ENCODE measurements at places on chromosomes 13 and 19. TPM values are rescaled to one million over a fixed set of nuclear protein-coding genes. Genes with fewer than 3 reads are reported as not detected.

The CRLF1 gene
- total RNA-seq, result 20.0 TPM

The PGLYRP1 gene
- total RNA-seq, result not detected

The ZNF566 gene
- total RNA-seq, result 11.8 TPM

The SPRY2 gene
- total RNA-seq, result 34.6 TPM

The RFPL4A gene
- not detected for total RNA-seq

The GRIK5 gene
- 2.1 TPM for total RNA-seq

The GNG8 gene
- total RNA-seq, result not detected

The ADPRHL1 gene
- 484 TPM for total RNA-seq

The STOML3 gene
- not detected for total RNA-seq

The KIR3DL2 gene
- not detected for total RNA-seq

The KLK3 gene
- not detected for total RNA-seq

The SLC10A2 gene
- not detected for total RNA-seq

GRCh38 chr19:3968556-3969434, 2.1 kb downstream of the DAPK3 start:
- H3K36me3 ChIP-seq, result peaks cover 44% of the 10 kb centered on the region
- peak overlapping the region; percentile 99 for H3K27ac ChIP-seq
- no peaks in the 10 kb centered on the region for H3K27me3 ChIP-seq
- H3K4me1 ChIP-seq, result peaks cover 70% of the 10 kb centered on the region
- DNase-seq, result peak; percentile 91

DNA sequence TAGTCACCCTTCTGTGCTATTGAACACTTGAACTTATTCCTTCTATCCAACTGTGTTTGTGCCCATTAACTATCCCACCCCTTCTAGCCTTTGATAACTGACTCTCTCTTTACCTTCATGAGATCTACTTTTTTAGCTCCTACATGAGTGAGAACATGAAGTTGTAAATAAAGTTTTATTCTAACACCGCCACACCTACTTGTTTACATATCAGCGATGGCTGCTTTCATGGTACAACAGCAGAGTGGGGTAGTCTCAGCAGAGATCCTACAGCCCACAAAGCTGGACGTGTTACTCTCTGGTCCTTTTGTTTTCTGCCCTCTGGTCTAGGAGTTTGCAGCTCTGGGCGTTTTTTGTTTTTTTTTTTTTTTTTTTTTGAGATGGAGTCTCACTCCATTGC, 23.7 kb downstream of the VSTM1 start:
- no peak for DNase-seq
- H3K4me1 ChIP-seq, result no peaks in the 10 kb centered on the region
- no peak overlapping the region for H3K27ac ChIP-seq

DNA sequence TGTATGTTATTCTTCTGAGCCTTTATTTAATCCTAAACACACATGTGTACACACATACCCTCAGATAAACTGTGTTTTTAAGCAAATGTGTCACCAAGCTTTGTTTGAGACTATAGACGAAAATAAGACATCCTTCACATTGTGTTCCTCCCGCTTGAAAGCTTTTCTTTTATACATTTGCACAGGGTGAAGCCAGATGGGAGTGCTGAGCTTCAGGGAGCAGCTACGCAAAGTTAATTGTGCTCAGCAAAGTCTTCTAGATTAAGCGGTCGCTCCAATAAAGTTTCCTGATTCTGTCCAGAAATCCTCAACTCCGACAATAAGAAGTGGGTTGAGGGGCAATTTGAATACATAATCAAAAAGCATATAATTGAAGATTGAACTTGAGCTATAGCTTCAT, 117.2 kb upstream of the ARGLU1 start:
- no peaks in the 10 kb centered on the region for H3K27me3 ChIP-seq
- no peak overlapping the region for H3K27ac ChIP-seq
- H3K4me1 ChIP-seq, result peaks cover 31% of the 10 kb centered on the region

- peaks cover 46% of the 10 kb centered on the region for H3K36me3 ChIP-seq
- H3K27me3 ChIP-seq, result no peaks in the 10 kb centered on the region
- peak overlapping the region; percentile 96 for H3K4me3 ChIP-seq
- DNase-seq, result no peak
- peaks cover 47% of the 10 kb centered on the region for H3K4me1 ChIP-seq
Measured at GRCh38 chr19:57351867-57352266, 796 bp downstream of the ZNF304 start.

DNA sequence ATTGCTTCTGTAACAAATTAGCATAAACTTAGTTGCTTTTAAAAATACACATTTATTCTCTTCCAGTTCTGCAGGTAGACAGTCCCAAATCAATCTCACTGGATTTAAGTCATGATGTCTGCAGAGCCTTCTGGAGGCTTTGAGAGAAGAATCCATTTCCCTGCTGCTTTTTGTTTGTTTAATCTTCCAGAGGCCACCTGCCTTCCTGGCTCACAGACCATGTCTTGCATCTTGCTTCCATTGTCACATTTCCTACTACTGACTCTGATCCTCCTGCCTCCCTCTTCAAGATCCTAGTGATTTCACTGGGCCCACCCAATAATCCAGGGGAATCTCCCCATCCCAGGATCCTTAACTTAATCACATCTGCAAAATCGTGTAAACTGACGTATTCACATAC, 473.3 kb downstream of the ITGBL1 start:
- no peaks in the 10 kb centered on the region for H3K36me3 ChIP-seq
- H3K4me1 ChIP-seq, result no peaks in the 10 kb centered on the region
- no peak overlapping the region for H3K27ac ChIP-seq
- no peak for DNase-seq

DNA sequence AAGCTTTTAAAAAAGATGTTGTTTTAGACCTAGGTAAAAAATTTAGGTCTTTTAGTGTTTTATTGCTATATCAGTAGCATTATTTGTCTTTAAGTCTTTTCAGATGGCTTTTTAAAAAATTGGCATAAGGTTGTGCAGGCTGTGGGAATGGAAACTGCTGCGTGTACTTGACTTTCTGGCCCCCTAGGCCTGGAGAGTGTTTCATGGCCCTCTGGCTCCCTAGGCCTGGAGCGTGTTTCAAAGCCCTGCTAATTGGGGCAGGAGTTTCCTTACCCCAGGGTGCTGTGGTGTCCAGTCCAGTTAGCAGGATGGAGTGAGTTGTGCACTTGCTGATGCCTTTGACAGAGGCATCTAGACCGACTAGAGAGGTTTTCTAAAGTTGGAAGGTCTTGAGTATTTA, 23.8 kb downstream of the PRAM1 start:
- H3K4me1 ChIP-seq, result peaks cover 90% of the 10 kb centered on the region
- no peak for DNase-seq
- H3K27ac ChIP-seq, result peak overlapping the region; percentile 46
- H3K36me3 ChIP-seq, result peaks cover 65% of the 10 kb centered on the region
- no peak overlapping the region for H3K4me3 ChIP-seq
- no peaks in the 10 kb centered on the region for H3K27me3 ChIP-seq

DNA sequence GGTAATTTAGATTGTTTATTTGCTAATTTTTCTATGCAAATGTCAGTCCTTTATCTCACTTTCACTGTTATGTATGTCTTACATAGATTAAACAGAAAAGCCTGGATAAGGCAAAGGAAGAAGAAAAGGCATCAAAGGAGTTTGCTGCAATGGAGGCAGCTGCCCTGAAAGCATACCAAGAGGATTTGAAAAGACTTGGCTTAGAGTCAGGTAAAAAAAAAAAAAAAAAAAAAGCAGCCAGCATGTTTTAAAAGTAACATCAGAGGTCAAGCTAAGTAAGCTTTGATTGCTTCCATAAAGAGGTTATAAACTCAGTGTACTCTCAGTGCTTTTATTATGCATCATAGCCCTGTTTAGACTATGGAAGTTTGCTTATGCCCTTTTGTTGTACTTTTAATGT, 3.8 kb downstream of the WBP4 start:
- H3K4me1 ChIP-seq, result peaks cover 71% of the 10 kb centered on the region
- H3K36me3 ChIP-seq, result peaks cover 49% of the 10 kb centered on the region
- peak overlapping the region; percentile 79 for H3K4me3 ChIP-seq
- H3K27ac ChIP-seq, result peak overlapping the region; percentile 98
- DNase-seq, result no peak
- no peaks in the 10 kb centered on the region for H3K27me3 ChIP-seq

GRCh38 chr19:58569943-58570670, 3.0 kb downstream of the MZF1 start:
- H3K36me3 ChIP-seq, result peaks cover 36% of the 10 kb centered on the region
- H3K4me3 ChIP-seq, result no peak overlapping the region
- no peak overlapping the region for H3K27ac ChIP-seq
- DNase-seq, result peak; percentile 12

- no peak overlapping the region for H3K4me3 ChIP-seq
- no peaks in the 10 kb centered on the region for H3K36me3 ChIP-seq
- peaks cover 63% of the 10 kb centered on the region for H3K27me3 ChIP-seq
- H3K27ac ChIP-seq, result no peak overlapping the region
Measured at GRCh38 chr13:111937777-111938311, 129.1 kb upstream of the SOX1 start.

DNA sequence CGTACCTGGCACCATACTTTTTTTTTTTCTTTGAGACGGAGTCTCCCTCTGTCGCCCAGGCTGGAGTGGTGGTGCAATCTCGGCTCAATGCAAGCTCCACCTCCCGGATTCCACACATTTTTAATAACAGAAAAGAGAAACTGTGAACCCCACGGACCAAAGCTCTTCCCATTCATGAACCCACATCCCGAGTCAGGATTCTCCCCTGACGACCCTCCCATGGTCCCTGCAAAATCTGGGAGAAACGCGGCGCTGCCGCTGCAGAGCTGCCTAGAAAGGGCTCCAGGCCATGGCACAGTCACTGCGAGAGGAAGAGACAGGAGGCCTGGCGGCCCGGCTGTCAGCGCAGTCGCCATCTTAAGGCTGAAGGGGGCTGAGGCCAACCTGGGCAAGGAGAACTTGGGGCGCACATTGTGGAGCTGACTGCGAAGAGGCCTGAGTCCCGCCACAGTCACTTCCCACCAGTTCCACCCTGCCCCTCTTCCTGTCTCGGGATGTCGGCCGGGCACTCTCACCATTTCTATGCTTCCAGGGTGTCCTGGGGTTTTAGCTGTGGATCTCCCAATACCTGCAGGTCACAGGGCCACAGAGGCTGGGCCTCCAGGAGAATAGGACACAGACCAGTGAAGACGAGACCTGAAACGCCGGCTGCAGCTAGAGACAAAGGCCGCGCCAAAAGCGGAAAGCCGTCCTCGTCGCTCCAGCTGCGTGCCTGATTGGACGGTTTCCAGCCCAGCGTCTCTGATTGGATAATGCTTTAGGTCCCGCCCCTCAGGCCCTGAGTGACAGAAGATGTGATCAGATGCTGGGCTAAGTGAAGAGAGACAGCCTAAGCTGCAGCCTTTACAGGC, 71.0 kb downstream of the ZNF486 start:
- H3K4me1 ChIP-seq, result peaks cover 21% of the 10 kb centered on the region
- H3K36me3 ChIP-seq, result peaks cover 3% of the 10 kb centered on the region
- peak; percentile 91 for DNase-seq
- H3K27ac ChIP-seq, result peak overlapping the region; percentile 65
- peak overlapping the region; percentile 84 for H3K4me3 ChIP-seq
- no peaks in the 10 kb centered on the region for H3K27me3 ChIP-seq

DNA sequence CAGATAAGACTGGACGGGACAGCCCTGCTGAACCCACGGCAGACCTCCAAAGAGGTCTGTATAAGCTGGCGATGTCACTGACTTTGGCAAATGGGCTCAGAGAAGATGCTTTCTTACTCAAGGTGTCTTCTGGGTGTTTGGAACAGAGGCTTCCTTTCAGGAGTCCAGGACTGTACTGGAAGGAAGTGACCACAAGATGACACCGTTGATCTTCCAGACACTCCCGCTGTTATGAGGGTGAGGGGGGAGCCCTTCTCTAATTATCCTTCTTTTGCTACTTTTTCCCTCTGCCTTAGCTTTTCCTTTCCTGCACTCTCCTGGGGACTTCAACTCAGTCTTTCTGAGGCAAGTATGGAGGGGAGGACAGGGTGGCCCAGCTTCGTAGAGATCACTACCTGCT, 65.2 kb upstream of the ZNF599 start:
- peak overlapping the region; percentile 80 for H3K27ac ChIP-seq
- no peak for DNase-seq
- H3K36me3 ChIP-seq, result no peaks in the 10 kb centered on the region
- H3K27me3 ChIP-seq, result no peaks in the 10 kb centered on the region
- peak overlapping the region; percentile 53 for H3K4me3 ChIP-seq

DNA sequence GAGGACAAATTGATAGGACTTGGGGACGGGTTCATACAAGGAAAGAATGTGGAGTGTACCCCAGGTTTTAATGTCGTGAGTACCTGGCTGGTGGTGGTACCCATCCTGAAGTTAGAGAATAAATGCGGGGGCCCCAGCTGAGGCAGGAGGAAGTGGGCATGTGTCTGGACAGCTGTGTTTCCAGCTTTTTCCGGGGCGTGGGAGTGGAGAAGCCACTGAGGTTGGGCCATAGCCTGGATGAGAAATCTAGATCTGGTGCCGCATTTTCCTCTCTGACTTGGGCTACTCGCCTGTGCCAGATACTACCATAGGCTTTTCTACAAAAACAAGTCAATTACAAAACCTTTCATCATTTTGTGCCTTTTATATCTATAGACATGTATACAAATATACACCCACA, 147.4 kb downstream of the STK24 start:
- H3K4me1 ChIP-seq, result peaks cover 13% of the 10 kb centered on the region
- no peak overlapping the region for H3K27ac ChIP-seq
- peaks cover 12% of the 10 kb centered on the region for H3K36me3 ChIP-seq
- H3K27me3 ChIP-seq, result no peaks in the 10 kb centered on the region

DNA sequence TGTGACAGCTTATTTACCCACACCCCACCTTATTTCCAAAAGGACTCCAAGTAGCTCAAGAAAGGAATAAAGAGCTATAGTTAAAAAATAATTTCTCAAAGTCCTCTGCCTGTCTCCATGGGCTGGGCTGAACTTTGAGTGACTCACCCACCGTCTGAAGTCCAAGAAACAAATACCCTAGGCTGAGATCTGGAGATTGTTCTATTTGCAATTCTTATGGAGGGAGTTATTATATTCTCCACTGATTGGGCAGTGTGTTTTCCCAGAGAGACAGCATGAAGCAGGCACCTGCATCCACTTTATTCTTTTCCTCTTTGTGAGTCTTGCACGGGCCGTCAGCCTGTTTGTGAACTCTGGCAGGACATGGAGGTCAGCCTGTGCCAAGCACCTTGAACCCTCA, 63.2 kb downstream of the SHISA2 start:
- no peaks in the 10 kb centered on the region for H3K4me1 ChIP-seq
- no peak overlapping the region for H3K27ac ChIP-seq
- DNase-seq, result no peak

DNA sequence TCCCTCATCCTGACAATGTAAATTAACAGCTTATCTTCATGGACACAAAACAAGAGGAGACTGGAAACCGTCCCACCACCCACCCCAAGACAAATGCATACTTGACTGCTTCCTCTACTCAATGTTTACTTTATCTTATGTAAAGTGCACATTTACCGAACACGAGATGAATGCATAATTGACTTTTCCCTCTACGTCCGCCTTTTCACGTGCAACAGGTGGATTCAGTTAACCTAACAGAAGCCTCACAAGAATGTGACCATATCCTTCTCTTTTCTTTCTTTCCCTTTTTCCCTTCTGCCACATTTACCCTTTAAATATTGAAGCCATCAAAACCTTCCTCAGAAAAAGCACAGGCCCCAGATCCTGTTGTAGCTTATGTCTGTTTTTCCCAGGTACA, 468.0 kb downstream of the UQCRFS1 start:
- H3K4me3 ChIP-seq, result no peak overlapping the region
- no peak overlapping the region for H3K27ac ChIP-seq
- DNase-seq, result no peak
- peaks cover 6% of the 10 kb centered on the region for H3K27me3 ChIP-seq
- no peaks in the 10 kb centered on the region for H3K36me3 ChIP-seq
